Stromal cell of bone marrow (primary cell): ENCODE measurements at places on chromosomes 5 and 9.

- peak; percentile 47 for DNase-seq
Measured at GRCh38 chr9:101639785-101640665, 45.3 kb upstream of the PPP3R2 start.

DNA sequence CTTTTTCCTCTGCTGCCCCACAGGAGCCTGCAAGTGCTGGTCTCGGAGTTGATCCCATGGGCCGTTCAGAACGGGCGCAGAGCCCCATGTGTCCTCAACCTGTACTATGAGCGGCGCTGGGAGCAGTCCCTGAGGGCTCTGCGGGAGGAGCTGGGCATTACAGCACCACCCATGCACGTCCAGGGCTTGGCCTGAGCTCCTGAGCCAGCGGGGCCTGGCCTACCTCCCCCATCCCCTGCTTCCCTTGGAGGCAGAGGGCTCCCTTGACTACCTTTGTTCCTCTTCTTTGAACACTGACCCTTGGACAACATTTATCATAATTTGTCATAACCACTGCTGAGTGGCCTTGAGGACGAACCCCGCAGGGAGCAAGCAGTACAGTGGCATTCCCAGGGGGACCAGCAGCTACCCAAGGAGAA is 6.9 kb upstream of the SLC27A4 start:
- no peak for DNase-seq

- DNase-seq, result no peak
Measured at GRCh38 chr5:9037048-9037447, 508.8 kb downstream of the SEMA5A start.

DNA sequence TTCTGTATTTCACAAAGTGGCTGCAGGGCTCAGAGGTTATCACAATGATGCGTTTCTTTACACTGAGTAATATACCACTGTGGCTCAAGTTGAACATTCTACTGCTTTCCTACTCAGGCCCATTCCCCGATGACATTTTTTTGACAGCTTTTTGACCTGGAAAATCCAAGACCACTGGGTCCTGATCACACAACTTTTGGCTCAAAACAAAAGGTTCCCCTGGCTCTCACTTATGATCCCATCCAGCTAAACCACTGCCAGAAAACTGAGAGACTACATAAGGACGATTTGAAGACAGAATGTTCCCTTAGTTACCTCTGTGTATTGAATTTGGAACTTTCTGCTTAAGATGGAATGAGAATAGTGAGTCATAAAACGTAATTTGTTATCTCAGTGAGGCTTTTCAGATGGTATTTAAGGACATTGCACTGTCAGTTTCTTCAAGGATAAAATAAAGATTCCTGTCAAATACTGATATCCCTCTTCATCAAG is 78.0 kb upstream of the FBXL7 start:
- DNase-seq, result no peak

DNA sequence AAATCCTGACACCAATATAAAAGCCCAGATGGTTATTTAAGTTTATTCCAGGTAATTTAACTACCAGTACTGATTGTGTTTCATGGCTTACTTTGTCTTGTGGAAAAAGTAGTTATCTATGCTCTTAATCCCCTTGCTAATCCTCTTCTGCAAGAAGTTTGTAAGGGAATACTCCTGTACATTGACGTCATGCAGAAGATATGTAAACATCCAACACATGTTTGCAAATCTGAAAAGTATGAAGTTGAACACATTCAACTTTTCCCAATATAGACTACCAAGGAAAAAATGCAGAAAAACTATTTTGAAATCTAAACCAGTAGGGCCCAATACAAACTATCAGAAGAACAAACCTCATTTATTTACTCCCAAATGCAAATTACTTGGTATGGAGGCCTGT is 56.3 kb upstream of the ELL2 start:
- peak; percentile 33 for DNase-seq

DNA sequence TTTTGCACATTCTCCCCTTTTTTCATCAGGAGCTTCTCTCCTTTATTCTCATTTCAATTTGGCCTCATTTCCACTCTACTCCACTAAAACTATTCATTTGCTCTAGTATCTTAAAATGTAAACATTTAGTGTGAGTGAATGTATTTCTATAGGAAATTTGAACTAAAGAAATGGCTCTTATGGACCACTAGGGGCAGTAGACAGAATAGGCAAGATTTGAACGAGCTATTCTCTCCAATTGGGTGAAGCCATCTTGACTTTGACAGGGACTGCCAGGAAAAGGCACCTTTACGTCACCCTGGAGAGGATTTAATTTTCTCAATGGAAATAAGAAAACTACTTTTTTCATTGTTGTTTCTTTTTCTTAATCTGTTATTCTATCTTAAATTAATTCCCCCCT is 666.3 kb downstream of the DNAH5 start:
- no peak for DNase-seq

GRCh38 chr5:32522429-32523143 is 62.8 kb upstream of the SUB1 start:
- peak; percentile 91 for DNase-seq

DNA sequence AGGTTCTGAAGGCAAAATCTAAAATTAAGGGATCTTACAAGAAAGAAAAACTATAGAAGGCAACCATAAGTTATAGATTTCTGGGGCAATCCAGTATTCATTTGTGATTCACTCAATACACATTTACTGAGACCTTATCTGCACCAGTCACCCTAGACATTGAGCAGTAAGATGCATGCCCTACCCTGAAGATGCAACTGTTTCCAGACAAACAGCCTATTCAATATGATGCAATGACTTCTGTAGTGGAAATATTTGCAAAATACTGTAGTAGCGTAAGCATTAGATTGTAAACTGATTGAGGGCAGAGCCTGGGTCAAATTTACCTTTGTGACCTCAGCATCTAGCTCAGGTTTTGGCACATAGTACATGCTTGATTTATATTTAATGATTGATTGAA is 256.2 kb upstream of the ACTBL2 start:
- DNase-seq, result no peak

DNA sequence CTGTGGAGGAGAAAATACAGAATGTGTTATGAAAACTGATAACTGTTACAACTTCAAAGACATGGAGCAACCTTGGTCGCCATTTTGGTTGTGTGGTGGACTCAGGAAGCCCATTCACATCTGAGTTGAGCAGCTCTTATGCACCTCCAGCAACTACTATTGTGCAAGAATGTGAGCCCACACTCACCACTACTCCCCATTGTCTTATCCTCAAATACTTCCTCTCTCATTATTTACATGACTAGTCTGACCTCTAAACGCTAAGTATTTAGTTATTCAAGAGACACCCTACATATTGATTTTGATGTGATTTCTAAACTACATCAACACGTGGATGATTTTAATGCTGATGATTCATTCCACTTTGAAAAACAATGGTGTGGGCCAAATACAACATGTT is 516.6 kb upstream of the CLINT1 start:
- no peak for DNase-seq

GRCh38 chr9:136172412-136173079 is 32.4 kb downstream of the LHX3 start:
- no peak for DNase-seq

GRCh38 chr5:155085282-155085989 is 71.9 kb downstream of the KIF4B start:
- DNase-seq, result no peak

DNA sequence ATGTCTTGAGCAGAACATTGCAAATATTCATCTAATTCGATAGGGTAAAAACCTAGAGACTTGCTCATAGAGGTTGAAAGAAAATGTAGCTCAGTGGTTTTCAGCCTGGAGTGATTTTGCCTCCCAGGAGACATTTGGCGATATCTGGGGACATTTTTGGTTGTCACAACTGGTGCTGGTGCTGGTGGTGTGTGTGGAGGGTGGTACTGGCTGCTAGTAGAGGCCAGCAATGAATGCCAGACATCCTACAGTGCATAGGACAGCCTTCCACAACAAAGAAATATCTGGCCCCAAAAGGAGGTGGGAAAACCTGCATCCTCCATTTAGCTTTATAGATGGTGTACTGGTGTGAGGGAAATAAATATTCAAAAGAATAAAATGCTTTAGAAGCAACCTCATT is 2.1 kb upstream of the BASP1 start:
- DNase-seq, result no peak

DNA sequence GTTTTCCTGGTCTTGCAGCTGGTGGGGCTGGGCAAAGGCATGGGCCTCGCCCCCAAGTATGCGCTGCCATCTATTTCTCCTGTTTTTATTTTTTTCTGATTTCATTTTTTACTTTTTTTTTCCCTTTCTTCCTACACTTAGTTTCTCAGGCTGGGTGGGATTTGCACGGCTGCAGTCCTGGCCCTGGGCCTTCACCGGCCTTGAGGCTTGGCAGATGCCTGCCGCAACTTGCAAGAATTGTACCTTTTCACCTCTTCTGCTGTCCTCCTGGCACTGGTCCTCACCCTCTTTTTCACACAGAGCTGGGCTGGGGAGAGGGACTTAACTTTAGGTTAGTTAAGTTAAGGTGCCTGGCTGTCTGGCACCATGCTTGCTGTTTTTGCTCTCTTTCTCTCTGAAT is 10.3 kb upstream of the IRGM start:
- no peak for DNase-seq

- DNase-seq, result no peak
Measured at GRCh38 chr5:84057211-84057610, 327.5 kb downstream of the EDIL3 start.

DNA sequence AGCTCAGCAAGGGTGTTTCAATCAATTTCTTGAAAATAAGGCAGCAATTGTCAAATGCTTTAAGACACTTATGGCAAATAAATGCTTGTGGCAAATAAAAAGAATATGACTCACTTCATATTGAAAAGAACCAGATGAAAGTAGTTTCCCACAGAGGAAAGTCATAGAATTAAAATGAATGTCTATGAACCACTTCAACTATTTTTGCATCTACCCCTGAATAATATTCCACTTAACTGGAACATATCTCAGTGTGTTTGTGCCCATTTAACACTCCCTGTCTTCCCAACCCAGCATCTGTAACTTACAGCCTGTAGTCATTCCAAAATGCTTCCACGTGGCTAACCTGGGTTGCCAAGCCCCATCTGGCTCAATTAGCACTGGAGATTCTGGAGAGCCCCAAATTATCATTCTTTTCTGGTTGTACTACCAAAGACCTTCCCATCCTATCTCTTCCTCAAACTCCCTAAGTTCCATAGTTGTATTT is 84.7 kb downstream of the FEM1C start:
- DNase-seq, result peak; percentile 53

GRCh38 chr5:60287174-60287771 is 393.7 kb upstream of the PDE4D start:
- DNase-seq, result peak; percentile 4

DNA sequence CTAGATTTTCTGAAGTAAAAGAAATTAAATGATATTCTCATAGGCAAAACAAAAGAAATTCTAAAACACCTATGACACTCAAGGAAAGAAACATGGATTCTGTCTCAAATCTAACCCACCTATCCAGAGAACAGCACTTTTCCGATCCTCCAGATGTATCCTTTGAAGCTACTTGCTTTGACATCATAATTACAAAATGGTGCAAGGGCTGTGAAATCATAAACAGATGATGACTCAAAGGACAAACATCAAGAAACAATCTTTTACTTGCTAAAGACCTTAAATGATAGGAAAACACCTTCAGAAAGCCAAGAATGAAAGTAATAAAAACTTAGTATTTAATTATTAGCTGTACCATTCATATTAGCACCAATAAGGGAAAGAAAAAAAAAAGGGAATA is 202.6 kb downstream of the DENND1A start:
- no peak for DNase-seq

- no peak for DNase-seq
Measured at GRCh38 chr5:133681896-133682295, 69.6 kb upstream of the FSTL4 start.

DNA sequence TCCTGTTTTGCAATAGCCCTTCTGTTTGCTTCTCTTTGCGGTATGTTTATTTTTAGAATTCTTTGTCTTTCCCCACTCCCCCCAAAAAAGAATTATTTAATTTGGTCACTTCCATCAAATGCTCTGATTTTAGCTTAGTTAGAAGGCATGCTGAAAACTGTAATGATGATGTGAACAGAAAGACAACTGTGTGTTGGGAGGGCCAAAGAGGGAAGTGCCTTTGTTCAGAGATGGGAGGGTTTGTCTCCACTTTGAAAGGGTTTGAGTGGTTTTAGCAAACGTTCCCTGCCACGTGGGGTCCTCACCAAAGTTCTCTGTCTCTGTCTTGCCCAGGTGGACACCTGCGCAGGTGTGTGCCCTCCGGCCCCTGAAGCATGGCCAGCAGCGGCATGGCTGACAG is 41.9 kb downstream of the SYK start:
- no peak for DNase-seq

GRCh38 chr9:76519075-76519835 is 60.3 kb downstream of the GCNT1 start:
- no peak for DNase-seq

DNA sequence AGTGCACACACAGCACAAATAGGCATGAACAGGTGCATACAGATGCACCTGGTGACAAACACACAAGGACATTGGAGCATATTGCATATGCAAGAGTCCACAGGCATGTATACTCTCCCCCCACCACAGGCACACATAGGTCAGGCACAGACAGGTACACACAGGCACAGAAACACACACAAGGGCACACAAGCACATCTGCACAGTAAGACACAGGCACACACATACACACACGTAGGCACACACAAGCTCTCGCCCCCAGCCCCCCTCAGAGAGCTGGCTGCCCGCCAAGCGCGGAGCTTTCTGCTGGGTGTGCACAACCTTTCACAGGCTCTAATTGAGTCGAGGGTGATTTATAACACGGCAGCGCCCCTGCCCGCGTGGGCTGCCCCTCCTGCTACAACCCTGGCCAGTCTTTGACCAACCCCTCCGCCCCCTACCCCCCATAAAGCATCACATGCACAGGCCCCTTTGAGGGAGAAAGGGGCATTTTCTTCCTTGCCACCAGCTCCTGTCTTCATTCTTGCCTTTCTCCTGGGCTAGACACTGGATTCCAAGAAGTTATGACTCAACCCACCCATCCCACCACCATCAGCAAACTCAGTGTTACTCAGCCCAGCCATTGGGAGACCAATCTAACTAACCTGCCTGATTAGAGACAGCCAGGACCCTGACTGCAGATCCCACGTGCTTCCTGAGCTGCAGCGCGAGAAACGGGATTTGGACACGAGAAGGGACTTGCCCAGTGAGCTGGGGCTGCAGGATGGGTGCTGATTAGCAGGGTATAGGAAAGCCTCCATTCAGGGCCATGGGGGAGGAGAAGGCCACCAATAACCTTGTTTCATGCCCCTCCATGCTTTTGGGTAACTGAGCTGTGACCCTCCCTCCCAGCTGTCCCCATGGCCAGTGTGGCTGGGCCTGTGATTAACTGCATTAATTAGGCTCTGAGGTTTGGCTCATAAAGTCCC is 42.8 kb upstream of the PSD2 start:
- DNase-seq, result no peak

DNA sequence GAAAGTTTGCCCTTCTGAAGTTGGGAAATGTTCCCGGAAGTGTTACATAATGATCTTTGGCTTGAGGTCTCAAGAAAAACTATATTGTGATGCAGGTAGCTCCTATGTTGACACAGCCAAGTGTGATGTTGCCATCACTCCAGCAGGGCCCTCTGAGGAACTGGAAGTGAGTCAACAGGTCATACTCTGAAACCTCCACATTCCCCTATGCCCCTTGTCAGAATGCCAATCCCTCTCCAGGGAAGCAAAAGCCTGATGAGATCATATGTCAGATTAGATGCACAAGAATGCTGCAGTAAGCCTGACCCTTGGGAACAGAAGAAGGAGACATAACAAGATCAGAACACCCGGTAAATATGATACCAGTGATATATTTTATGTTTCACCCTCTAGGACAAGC is 66.8 kb upstream of the ITGA2 start:
- DNase-seq, result peak; percentile 35

GRCh38 chr5:151531581-151531980 is 59.5 kb downstream of the FAT2 start:
- DNase-seq, result no peak
